ENCODE measurements at places on chromosomes 6 and 20. TPM values are rescaled to one million over a fixed set of nuclear protein-coding genes. Genes with fewer than 3 reads are reported as not detected.

The CFB gene
- 6.9 TPM for total RNA-seq

The LGSN gene
- not detected for total RNA-seq

The ADTRP gene
- total RNA-seq: not detected

The TFAP2B gene
- 27.5 TPM for total RNA-seq

The FGD2 gene
- not detected for total RNA-seq

The KCNG1 gene
- total RNA-seq: 6.3 TPM

The CRIP3 gene
- total RNA-seq: 1.8 TPM

The EYA2 gene
- not detected for total RNA-seq

The SMOC2 gene
- total RNA-seq: 11.6 TPM

The ADGRF4 gene
- not detected for total RNA-seq

The HLA-DOB gene
- 0.24 TPM for total RNA-seq

The ADGB gene
- total RNA-seq: not detected

The NKAIN2 gene
- total RNA-seq: 17.8 TPM

The ZNF334 gene
- 3.7 TPM for total RNA-seq

The HLA-DPA1 gene
- 1.8 TPM for total RNA-seq

The PERP gene
- total RNA-seq: 26.0 TPM

The FAM83B gene
- 0.64 TPM for total RNA-seq

The C20orf144 gene
- total RNA-seq: 0.37 TPM

The EDN3 gene
- not detected for total RNA-seq

The MYH7B gene
- total RNA-seq: 0.86 TPM

The FAM217A gene
- total RNA-seq: not detected
